Activated T-helper 1 cell treated with anti-CD3 and anti-CD28 coated beads, Interleukin-2, amount 50 U/mL, for 16 hours (primary cell): ENCODE measurements at places on chromosomes 3 and 15.

DNA sequence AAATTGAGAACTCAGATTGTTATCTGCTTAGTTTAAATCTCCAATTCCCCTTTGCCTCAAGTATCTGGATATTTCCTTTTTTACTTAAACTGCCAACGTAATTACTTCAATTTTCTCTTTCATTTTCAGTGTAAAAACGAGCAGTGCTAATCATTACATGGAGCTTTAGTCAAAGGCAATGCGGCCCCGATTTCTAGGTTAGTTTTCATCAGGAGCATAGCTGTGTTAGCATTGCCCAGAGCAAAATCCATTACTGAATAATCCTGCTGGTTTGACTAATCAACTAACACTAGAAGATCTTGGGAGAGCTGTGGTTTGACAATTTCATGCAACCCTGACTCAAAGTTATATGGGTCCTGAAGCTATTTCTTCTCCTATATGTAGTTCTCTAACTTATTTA, 46.2 kb downstream of the ZPLD1 start:
- no peak for DNase-seq

DNA sequence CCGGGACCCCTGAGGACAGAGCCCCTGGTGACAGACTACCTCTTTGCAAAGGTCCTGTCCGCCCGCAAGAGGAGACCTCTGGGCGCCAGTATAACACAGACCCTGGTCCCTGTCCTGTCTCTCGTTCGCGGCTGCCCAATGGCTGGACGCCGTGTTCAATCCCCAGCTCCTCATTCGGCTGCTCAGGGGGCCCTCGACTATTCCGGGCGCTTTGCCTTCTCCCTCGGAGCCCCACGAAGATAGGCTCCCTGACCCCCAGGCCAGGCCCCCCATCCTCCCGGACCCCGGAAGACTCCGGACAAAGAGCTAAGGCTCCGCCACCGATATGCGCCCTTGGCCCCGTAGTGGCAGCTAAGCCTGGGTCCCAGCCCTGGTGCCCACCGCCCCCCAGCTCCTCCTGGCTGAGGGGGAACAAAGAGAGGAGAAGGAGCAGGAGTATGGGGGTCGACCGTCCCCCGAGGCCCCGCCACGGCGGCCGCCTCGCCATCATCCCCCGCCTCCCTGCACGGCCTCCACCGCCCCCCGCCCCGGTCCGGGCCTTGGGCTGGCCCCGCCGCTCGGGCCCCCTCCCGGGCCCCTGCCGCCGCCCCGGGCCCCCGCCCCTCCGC, 437 bp downstream of the CELSR3 start:
- DNase-seq = no peak

GRCh38 chr3:48039487-48040190, 23.4 kb upstream of the MAP4 start:
- DNase-seq = no peak

DNA sequence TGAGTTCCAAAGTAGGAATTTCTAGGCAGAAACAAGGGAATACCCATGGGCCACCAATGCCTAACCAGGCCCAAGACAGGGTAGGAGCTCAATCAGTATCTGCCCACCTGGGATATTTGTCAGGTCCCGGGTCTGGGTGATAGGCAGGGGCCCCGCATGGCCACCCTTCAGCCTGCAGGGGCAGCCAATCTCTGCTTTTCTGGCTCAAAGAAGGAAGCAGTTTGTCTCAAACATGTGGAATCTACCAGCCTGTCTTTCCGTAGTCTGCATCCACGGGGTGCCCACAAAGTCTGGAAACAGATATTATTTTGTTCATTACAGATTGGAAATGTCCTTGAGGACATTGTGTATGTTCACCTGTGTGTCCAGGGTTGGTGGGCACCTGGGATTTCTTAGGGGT, 56.2 kb downstream of the CEMIP start:
- no peak for DNase-seq

DNA sequence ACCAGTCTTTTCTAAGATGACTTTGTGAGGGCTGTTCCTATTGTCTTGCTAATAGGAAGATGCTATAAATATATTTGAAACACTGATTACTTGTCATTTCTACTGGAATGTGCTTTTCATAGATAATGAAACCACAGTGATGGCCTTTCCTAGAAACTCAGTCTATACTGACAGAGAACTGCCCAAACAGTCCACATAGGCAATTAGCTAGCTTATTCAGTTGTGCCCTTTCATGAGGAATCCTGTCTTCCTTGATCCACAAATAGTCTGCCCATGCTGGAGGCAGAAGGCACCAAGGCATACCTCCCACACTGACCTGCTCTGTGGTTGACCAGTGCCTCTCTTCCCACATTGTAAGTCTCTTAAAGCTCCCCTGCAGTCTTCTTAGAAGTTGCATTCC, 135.9 kb downstream of the CMSS1 start:
- DNase-seq = no peak

DNA sequence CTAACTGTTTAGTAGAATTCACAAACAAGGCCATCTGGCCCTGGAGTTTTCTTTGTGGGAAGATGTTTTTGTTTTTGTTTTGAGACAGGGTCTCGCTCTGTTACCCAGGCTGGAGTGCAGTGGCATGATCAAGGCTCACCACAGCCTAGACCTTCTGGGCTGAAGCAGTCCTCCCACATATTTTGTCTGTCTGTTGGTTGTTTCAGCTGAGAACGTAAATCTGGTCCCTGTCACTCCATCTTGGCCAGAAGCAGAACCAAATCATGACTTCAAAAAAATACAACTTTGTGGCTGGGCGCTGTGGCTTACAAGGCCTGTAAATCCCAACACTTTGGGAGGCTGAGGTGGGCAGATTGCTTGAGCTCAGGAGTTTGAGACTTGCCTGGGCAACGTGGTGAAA, 27.1 kb downstream of the MRAS start:
- DNase-seq = no peak

DNA sequence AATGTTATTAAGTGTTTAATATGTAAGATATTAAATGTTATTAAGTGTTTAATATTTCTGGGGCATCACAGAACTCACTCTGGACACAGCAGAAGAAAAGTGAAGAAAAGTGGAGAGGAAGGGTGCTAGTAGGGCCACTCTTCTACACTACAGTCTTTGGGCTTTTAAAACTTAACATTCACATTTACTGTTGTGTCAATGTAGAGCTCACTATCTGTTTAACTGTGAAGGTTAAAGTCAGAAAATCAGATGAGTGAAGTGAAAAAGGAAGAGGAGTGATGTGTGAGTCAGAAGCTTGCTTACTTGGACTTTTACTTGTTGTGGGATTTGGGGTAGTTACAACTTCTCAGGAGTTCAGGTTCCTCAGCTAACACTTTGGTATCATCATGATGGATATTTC, 145.3 kb upstream of the DNAJC19 start:
- no peak for DNase-seq

DNA sequence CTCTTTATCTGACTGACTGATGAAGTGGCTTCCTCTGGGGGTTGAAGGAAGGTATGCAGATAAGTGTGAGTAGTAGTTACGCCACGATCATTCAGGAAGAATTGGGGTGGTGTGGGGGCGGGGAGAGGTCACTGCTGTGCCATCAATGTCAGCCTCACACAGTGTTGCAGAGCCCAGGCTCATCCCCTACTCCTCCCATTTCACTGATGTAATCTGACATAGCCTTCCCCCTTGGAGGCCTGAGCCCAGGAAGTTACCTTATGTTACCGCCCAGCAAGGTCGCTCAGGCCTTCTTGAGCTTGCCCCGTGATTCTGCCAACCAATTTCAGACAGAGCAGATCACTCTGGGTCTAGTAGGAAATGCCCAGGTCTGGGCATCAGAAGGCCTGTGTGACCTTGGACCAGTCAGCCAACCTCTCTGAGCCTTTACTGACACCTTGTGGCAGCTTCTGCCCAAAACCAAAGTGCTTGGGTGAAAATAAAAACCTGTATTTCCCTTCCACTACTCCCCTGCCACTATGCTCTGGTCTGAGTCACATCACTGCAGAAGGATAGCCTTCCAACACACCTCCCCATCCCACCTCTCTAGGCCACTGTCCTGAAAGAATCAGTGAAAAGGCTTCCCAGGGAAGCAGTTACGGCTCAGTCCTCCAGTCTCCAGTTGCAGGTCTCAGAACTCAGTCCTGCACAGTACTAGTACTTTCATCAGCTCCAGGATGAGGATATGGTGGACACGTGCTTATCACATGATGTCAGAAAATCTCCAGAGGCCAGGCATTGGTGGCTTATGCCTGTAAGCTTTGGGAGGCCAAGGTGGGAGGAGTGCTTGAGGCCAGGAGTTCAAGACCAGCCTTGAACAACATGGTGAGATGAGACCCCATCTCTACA, 28.1 kb upstream of the INSYN1 start:
- DNase-seq = no peak

DNA sequence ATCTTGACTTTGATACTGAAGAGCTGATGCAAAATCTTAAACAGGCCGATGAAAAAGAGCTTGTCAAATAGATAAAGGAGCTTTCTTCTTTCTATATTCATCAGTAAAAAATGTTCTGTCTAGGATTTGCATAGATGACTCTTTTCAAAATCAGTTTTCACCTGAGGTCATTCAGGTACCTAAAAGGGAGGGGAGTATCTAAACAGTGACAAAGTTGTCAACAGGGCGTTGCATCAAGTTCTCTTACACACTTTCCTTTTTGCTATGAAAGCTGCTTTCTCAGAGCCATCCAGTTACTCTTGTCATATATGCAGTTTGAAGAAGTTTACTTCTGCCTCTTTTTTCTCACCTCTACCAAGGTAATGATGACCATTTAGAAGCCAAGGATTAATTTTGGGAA, 60.0 kb downstream of the AKAP13 start:
- no peak for DNase-seq

- DNase-seq = no peak
These were observed 100.1 kb upstream of the PROK2 start for GRCh38 chr3:71885006-71885405.

DNA sequence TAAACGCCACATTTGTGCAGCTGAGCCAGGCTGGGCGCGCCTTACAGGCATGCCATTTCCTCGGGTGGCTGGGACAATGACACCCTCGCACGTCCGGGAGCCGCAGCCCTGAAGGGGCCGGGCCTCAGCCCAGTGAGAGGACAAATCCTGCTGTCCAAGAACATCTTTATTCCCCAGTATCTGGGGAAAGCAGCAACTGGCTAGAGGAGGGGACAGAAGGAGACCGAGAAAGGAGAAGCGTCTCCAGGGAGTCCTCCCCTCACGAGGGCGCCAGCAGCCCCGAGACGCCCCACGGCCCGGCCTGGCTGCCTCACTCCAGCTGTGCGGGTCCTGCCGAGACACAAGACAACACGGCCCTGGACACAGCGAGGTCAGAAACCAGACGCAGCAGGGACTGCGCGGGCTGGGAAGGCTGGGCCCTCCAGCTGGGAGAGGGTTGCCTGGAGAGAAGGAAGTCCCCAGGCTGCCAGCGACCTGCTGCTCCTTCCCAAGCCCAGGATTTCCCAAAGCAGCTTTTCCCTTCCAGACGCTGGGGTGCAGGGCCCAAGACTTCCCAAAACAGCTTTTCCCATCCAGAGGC, 130.2 kb downstream of the CHSY1 start:
- no peak for DNase-seq

- DNase-seq = no peak
These were observed 19.5 kb downstream of the COPS2 start for GRCh38 chr15:49135911-49136310.

DNA sequence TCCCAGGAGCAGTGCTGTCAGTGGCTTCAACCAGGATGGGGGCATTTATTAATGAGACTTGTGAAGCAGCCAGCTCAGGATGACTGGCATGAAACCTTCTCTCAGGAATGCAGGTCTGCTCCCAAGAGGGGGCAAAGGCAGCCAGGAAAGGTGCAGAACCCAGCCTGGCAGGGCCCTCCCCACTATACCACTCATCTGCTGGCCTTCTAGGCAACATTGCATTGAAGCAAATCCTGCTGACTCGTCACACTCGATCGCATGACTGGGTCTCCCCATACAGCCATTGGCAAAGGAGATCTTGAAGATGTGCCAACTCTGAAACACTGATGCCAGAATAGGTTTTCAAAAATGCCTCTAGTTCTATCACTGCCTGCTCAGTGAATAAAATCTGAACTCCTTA, 65.7 kb upstream of the CMTM7 start:
- DNase-seq = no peak

DNA sequence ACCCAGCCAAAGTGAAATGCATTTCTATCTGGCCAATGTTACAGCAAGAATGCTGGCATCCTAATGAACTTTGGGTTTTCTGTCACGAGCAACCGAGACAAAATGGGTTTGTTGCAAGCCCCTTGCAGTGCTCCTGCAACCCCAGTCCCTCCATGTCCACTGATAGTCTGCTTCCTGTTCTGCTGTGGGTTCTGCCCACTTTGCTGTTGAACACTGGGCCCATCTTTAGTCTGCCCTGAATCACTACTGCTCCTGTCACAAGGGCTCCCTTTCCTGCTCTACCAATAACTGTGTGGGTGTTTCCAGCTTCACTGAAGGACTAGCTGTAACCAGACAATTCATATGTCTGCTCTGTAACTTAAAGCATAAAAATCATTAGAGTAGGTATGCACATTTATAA, 12.7 kb upstream of the OXSR1 start:
- no peak for DNase-seq

DNA sequence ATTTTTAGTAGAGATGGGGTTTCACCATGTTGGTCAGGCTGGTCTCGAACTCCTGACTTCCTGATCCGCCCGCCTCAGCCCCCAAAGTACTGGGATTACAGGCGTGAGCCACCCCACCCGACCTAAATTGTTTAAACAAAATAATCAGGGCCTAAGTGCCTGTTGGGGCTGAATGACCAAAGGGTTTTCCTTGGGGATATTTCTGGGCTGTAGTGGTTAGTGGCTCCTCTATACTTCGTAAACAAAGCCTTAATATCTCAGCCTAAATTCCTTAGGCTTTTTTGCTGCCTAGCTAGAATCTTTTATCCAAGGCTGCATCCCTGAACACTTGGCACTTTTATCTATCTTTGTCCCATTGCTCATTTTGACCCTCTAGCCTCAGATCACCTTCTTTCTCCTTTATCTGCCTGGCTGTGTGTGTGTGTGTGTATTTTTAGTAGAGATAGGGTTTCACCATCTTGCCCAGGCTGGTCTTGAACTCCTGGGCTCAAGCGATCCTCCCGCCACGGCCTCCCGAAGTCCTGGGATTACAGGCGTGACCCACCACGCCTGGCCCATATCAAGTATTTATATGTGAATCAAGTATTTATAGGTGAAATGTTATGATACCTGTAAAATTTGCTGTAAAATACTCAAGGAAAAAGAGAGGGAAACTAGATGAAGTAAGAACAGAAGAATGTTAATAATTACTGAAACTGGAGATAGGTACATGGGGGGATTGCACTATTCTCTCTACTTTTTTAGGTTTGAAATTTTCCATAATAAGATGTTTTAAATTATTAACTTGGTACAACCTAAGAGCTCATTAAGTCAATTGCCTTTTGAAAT, 1.8 kb downstream of the NUSAP1 start:
- no peak for DNase-seq
